ENCODE measurements at places on chromosomes 3 and 15.

DNA sequence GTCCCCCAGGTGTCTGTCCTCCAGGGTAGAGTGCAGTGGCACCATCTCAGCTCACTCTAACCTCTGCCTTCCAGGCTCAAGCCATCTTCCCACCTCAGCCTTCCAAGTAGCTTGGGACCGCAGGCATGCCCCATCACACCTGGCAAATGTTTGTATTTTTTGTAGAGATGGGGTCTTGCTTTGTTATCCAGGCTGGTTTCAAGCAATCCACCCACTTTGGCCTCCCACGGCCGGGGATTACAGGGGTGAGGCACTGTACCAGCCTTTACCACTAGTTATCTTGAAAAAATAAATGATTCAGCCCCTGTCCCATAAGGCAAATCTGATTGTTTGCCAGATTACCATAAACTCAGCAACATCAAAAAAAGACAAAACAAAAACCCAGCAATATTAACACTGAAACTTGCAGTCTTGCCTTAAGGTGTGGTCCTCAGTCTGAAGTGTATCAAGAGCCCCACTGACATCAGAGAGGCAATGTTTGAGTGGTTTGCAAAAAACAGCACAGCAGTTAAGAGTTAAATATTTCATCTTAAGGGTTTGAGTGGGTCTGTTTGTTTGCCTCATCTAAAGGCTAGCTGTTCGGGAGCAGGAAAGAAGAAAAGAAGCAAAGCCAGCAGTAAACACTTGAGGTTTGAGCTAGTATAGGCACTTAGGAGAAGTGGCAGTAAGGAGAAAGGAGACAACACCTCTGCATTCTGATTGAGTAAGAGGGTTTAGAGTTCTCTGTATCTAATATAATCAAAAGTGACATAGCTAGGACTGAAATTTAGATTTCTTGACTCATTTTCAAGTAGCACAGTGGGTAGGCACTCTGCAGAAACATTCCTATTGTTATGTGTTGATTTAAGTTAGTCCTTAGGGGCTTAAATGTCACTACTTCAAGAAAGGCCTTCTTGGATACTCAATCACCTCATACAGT lies 26.3 kb upstream of the EDEM1 start:
- DNase-seq = no peak

DNA sequence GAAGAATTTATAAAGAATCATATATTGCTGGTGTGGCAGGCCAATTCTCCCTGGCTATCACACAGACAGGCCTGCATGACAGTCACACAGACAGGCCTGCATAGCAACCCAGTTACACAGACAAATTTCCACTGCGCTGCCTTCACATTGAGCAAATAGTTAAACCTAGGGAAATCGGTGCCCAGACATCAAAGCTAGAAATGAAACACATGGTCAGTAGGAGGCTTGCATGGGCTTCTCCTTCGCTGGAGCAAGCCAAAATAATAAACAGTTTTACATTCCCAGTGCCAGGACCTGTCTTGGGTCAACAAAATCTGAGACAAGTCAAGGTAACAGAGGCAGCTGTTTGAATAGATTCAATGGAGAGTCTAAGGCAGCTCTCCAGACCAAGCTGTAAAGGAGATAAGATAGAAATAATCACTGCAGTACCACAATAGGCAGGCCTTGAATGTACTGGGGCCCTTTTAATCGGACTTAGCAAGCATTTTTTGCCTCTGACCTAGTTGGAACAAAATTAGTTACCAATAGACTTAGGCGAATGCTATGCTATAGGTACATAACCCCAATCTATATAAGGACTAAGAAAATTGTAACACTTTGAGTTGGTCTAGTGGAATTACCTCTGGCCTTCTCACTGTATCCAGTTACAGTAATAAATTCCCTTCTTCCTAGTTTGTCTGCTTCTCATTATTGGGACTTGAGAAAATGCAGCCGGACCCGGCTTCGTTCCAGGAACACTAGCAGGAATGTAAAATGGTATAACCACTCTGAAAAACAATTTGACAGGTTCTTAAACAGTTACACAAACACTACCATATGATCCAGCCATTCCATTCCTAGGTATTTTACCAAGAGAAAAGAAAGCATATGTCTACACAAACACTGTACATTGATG lies 274.7 kb upstream of the UBE2E2 start:
- DNase-seq = no peak

- no peak for DNase-seq
Observed at GRCh38 chr15:99430881-99431401, 134.8 kb upstream of the MEF2A start.

DNA sequence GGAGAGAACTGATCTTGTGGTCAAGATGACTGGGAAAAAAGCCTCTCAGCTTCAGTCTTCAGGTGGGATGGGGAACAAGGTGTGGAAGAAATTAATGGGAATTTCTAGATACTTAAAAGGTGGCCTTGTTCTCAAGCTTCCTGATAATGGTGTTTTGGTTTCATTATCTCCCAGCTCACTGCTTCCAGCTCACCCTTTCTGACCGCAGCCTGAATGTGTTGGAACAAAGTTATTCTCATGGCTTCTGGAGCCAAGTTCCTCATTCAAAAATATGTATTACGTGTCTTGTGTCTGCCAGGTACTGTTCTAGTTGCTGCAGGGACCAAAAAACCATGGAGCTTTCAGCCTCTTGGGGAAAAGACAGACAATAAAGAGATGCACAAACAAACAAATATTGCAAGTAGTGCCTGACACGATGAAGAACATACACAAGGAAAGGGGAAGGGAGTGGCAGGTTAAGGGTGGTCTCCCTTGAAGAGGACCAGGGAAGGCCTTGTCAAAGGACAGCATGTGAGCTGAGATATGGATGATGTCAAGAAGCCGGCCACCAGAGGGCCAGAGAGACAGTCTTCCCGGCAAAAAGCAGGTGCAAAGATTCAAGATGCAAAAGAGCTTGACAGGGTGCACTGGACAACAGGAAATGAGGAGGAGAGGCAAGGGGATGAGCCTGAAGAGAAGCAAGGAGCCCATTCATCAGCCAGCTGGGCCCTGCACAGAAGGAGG lies 35.5 kb downstream of the ARRDC4 start:
- DNase-seq = no peak

DNA sequence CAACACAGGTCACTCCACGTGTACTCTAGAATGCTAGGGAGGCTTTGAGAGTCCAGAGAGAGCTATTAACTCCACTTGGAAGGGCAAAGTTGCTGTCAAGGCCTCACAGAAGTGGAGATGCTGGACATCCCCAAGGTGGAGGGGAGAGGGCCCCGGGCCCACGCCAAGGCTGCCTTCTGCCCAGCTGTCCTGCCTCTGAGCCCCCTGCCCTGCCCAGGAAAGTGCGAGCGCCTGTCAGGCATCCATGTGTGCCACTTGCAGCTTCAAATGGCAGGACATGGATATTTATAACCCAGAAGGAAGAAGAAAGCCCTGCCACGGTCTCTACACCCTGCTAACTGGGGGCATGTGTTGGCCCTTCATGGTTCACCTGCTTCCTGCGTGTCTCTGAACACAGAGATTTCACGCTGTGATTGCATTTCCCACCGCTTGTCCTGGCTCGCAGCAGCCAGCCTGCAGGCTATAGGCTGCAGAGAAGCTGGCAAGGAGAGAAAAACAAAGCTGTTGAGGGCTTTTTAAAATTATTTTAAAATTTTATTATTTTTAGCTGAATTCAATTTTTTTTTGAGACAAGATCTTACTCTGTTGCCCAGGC lies 17.0 kb downstream of the ANKDD1A start:
- no peak for DNase-seq

- DNase-seq = no peak
Observed at GRCh38 chr3:100402891-100403290, 1.6 kb downstream of the LNP1 start.

GRCh38 chr3:12392101-12392878 lies 92.0 kb upstream of the TSEN2 start:
- no peak for DNase-seq

GRCh38 chr3:71061037-71061436 lies 522.5 kb downstream of the FOXP1 start:
- no peak for DNase-seq

- DNase-seq = no peak
Observed at GRCh38 chr15:66593219-66593780, 27.5 kb upstream of the LCTL start.

DNA sequence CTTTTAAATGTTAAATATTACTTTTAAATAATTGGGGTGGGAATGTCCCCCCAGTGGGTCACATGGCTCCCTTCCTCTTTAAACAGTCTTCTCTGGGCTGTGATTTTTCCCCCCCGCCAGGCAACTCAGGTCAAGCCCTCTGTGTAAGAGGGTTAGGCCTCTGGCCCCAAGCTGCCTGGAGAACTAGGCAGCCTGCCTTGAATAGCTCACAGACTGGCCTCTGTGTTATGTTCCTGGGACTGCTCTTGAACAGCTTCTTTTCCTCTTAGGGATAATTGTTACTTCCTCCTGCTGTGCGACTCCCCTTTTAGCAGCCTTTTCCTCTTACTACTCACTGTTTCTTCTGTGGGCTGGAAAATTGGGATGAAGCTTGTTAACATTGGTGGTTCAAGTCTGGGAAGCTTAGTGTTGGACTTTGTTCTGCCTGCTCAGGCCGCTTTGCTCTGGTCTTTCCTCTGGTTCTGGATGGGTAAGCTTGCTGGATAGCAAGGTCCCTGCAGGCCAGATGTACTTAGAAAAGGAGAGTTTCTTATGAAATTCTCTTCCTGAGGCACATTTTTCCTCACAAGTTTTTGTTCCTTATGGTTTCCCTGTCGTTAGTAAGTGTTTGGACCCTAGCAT lies 2.2 kb downstream of the TEX264 start:
- DNase-seq = no peak

DNA sequence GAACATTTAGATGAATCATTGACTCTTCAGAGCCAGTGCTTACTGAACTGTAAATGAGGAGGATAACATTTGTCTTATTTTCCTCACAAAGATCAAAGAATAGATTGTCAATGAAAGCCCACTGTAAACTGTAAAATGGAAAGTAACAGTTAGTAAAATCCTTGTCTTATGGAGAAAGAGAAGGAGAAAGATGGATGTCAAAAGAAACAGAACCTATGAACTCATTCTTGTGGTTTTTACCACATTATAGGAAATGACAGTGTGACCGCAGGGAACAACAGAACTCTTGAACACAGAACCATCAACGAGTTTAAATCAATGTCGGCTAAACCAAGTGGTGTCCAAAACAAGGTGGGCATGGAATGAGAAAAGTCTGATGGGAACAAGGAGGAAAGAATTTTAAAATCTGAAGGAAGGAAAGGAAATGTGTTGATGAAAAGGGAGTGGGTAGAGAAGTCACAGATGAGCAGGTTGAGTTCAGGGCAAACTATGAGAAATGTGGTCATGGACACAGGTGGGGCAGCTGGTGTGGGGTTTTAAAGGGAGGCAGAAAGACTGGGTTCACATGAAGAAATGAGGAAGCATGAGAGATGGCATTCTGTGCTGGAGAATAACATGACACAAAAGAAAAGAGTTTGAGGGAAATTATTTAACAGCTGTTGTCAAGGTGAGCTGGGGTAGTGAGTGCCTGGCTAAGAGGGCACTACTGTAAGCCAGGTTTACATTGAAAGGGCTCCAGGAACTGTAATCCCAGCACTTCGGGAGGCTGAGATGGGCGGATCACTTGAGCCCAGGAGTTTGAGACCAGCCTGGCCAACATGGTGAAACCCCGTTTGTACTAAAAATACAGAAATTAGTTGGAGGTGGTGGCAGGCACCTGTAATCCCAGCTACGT lies 42.4 kb upstream of the ETV5 start:
- DNase-seq = no peak

DNA sequence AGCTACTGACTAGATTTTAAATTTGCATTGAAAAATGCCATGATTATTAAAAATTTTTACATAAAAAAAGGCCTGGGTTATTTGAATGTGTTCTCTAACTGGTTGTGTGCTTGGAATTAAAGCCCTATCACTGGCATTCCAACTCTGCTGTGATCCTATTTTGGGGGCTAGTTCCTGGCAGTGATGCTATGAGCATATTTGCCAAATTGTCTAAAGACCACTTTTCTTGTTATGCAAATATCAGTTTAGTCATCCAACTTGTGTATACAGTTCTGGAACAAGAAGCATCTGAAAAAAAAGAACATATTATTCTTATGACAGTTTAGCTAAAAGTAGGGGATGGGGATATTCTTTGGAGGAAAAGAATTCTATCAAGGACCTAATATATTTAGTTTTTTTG lies 243.4 kb upstream of the ZNF717 start:
- DNase-seq = no peak

DNA sequence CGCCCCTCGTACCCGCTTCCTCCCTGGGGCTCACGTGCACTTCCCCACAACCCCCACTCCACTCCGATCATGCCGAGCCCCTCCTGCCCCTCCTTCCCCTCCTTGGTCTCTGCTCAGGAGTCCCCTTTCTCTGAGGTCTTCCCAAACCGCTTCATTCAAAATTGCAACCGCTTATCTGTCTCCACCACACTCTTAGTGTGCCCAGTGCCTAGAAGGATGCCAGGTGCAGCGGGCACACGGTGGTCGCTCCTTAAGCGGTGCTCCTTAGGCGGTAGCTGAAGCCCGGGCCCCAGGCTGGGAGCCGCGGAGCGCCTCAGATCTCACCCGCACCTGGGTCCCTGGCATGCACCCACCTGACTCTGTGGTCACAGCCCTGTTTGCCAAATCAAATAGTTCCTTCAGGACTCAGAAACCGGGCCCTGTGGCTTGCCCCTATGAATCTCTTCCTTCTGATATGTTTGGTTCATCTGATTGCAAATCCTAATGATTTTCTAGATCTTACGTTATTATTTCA lies 524.5 kb downstream of the OCA2 start:
- no peak for DNase-seq

GRCh38 chr3:175266478-175266877 lies 407.3 kb downstream of the NAALADL2 start:
- no peak for DNase-seq

DNA sequence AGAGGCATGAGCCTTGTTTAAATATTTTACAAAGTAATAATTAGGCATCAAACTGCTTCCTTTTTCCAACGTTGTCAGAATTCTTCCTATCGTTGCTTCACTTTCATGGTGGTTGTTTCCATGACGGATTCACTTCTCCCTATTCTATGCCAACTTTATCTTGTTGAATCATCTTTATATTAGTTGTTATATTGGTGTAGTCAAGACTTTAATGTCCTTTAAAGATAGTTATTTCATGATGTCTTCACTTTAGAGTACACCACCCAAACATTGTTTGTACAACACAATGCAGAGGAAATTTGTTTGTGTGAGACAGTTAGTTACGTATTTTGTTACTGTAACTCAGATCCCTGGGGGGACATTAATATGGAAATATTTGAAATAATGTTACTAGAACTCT lies 61.9 kb downstream of the CRYBG3 start:
- no peak for DNase-seq

GRCh38 chr3:69032142-69032541 lies 18.7 kb upstream of the EOGT start:
- peak; percentile 53 for DNase-seq

DNA sequence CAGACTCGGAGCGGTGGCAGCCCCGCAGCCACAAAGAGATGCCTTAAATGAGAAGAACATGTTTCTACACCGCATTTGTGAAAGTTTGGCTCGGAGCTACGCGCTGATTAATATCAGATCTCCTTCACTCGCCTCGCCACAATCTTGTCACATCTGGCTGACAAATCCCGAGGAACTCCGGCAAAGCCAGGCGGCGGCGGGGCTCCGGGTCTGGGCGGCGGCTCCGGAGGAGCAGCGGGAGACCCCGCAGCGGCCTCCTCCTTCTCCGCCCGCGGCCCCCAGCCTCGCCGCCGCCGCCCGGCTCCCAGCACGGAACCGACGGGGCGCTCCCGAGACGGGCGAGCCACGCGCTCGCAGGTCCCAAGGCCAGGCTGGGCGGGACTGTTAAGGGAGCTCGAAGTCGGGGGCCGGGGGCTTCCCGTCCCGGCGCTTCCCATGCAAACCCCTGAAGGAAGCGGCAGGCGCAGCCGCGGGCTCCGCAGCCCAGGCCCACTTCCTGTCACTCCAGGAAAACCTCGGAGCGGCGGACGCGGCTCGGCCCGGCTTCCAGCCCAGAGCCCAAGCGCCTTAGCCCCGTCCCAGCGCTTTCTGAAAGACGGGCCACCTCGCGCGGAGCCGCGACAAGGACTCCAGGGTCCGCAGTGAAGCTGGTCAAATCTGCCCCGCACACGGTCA lies 1.2 kb downstream of the BNC1 start:
- no peak for DNase-seq

All from amniotic stem cell (primary cell).